ENCODE measurements at places on chromosomes 13 and 19.

- no peak for DNase-seq
Measured at GRCh38 chr13:106407338-106407737, 128.1 kb downstream of the EFNB2 start.

GRCh38 chr19:18379803-18380747 is 5.9 kb upstream of the GDF15 start:
- no peak for DNase-seq

DNA sequence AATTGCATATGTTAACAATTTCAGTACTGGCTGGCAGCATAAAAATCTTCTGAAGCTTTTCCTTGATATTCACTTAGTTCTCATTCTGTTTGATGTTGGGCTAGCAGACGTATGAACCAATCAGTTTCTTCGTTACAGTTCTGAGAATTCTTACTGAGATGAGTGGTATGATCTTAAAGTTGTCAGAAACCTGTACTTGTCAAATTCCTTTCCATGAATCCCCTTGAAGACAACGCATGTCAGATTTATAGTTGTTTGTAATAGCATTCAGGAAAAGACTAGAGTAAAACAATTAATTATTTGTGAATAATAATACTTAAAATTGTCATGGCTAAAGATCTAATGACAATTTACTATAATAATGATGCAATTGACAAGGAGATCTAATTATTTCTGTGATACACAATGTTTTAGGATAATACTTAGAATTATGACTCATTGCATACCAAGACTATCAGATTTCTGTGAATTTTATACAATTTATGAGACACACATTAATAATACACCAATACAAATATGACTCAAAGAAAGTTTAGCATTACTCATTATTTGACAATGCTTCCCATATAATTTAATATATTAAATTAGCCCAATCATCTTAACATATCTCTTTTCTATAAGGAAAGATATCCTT is 447.2 kb downstream of the RFC3 start:
- no peak for DNase-seq

GRCh38 chr13:99005609-99006008 is 27.7 kb upstream of the DOCK9 start:
- DNase-seq, result no peak

- DNase-seq, result peak; percentile 59
Measured at GRCh38 chr19:12840091-12841079, 2.1 kb downstream of the MAST1 start.

GRCh38 chr19:13076787-13077186 is 25.9 kb downstream of the LYL1 start:
- DNase-seq, result no peak

DNA sequence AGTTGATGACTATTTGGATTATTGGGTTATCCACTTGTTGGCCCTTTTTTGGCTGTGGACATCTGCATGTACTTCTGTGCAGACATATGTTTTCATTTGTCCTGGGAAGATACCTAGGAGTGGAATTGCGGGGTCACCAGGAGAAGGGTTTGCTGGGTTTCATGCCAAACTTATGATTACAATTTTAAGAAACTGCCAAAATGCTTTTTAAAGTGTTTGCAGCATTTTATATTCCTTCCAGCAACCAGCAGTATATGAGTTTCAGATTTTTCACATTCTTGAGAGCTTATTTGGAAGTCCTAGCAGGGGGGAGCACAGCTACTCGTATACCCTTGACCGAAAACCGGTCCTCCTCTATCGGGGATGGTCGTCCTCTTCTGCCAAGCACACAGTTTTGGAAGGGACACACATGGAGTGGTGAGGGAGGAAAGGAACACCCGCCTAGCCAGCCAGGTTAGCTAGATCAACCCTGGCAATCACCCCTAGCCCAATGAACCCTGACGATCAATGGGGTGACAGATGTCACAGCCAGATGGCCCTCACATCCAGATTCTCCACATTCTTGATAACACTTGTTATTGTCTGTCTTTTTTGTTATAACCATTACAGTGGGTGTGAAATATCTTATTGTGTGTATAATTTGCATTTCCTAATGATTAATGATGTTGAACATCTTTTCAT is 26.7 kb upstream of the RNF113B start:
- no peak for DNase-seq

Measured in NCI-H1417 treated with DMSO at 0.1 percent for 48 hours (cell line).